Left renal cortex interstitium (tissue), 4 donors: ENCODE measurements at places on chromosomes 1 and 21. TPM values are rescaled to one million over a fixed set of nuclear protein-coding genes. Genes with fewer than 3 reads are reported as not detected.

Gene CFHR5
- polyA plus RNA-seq, result not detected

Gene ALG14
- 13.4 TPM for polyA plus RNA-seq

Gene STRIP1
- 56.8 TPM for polyA plus RNA-seq

Gene GSTM1
- 119 TPM for polyA plus RNA-seq

Gene CLCNKA
- 13.8 TPM for polyA plus RNA-seq

- no peak for DNase-seq
Observed at GRCh38 chr1:199742547-199742946, 285.0 kb upstream of the NR5A2 start.

DNA sequence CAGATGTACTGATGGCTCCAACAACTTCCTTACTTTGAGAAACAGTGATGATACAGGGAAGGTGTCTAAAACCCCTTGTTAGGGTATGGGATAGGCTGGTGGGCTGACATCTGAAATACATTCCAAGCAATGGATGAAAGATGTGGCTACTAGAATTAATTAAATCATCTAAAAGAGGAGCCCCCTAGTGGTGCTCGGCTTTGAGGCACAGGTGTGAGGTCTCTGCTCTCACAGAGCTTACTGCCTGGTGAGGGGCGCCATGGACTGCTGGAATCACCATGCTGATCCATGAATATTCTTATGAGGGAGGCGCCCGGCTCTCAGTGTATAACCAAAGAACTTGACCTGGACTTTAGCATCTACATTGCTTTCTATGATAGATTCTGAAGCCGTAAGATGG is 48.5 kb downstream of the GNG4 start:
- no peak for DNase-seq

DNA sequence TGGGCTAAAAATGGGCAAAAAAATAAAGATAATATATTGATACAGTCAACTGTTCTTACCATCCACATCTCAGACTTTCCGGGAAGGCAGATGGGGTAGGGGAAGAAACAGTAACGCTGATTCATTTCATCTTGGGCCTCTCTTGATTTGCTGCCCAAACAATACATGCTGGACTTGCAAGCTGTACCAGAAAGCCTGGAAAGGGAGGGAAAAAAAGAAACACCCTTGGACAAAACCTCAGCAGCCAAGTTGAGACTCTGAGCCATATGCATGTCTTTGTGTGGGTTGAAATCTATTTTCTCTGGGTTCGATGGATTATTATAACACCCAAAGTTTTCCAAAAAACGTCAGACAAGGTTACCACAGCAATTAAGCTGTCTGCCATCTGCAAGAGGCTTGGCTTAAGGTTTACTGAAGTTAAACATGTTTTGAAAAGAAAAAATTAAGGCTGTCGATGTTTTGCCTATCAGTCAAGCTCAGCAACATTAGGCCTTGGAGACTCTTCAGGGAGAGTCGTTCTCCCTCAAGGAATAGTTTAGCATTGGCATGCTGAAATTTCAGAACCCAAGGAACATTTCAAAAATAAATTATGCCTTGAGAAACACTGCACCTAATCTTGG is 71.2 kb downstream of the PSMG1 start:
- DNase-seq, result no peak

DNA sequence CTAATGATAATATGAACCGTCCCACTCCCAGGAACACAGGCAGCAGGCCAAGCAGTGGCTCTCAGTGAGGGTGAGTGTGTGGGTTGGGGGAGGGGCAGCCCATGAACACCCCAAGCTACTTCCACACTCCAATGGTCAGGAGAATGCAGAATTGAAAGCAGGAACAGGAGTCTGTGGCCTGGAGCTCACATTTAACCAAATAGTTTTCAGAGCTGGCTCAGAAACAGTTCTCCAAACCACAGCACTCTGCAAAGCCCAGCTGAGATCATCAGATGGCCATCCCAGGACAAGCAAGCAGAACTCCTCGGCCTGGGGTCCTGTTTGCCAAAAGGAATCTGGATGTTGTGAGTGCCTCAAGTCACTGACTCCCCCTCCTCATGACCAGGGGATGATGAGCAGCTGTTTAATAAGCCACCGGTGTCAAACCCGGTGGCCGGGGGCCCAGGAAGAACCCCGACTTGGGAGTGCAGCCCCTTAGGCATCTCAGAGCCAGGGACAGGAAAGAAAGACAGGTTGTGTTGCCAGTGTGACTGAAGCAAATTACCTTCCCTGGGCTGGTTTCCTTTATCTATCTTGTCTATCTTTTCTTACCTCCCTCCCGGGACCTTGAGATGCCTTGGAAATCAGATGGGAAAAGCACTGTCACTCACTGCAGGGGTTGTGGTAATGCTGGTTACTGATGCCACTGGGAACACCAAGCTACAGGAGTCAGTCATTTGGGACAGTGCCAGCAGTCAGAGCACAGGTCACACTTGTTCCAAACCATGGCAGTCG is 20.4 kb downstream of the DEGS1 start:
- no peak for DNase-seq

DNA sequence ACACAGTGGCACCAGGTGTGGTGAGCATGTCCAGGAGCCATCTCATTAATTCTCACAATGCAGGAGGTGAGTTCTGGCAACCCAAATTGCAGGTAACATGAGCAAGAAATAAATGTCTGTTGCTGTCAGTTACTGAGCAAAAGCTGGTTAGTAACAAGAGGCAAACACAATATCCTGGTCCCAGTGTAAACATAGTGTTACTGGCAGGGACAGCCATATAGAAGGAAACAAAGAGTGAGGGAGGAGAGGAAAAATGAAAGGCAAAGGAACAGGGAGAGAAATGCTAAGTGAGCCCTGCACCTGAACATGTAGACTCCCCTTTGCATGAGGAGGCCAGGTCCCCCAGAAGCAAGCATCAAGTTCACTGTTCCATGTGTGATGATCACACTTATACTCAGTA is 203.6 kb downstream of the TRABD2B start:
- no peak for DNase-seq

GRCh38 chr21:27837936-27838335 is 871.0 kb upstream of the ADAMTS5 start:
- no peak for DNase-seq

DNA sequence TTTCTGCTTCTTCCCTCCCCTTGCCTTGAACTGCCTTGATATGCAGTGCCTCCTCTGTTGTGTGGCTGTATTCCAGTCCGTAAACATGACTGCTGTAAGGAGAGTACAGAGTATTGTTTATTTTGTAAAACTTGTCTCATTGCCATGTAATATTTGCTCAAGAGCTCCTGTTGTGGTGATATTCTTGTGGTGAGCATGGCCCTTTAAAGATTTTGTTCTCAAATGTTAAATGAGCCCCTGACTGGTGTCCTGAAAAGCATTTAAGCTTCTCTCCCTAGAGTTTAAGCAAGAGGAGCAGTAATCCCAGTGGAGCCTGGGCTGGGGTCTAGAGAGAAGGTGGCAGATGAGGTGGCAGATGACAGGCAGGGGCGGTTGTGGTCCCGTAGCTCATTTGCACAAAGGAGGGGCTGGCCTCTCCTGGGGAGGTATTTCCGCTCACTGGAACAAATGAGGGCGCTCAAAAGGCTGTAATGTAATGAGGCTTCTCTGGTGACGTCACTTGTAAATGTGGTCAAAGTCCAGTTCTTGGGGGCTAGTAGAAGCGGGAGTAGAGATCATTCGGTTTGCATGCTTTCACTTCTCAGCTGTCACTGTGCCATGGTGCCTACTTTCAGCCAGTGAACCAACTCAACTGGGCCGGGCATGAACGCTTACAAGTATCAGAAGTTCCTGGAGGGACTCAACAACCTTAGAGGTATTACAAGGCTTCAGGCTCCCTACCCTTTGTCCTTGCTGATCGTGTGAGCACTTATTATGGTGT is 46.0 kb upstream of the MACF1 start:
- no peak for DNase-seq

GRCh38 chr1:206582971-206583706 is 29.1 kb downstream of the EIF2D start:
- no peak for DNase-seq

GRCh38 chr1:201164645-201165044 is 10.4 kb upstream of the TMEM9 start:
- DNase-seq, result no peak

- no peak for DNase-seq
Observed at GRCh38 chr1:37137601-37138000, 103.3 kb upstream of the GRIK3 start.

GRCh38 chr1:193434319-193434718 is 247.9 kb upstream of the B3GALT2 start:
- no peak for DNase-seq

DNA sequence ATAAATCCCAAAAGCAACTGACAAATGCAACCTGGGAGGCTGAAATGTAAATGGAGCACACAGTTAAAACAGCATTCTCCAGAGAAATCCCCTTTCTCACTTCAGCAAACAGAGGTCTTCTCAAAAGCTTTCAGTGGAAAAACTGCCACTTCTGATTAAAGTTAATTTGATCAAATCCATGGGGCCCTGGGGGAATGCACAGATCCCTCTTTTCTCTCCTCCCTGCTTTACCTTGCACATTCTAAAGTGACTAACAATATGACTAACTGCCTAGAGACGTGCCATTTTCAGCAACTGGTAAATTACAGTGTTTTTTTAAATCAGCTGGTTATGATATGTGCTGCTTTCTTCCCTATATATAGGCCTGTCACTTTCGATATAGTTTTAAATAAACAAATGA is 142.5 kb downstream of the RERE start:
- no peak for DNase-seq

- DNase-seq, result no peak
Observed at GRCh38 chr21:28636752-28637691, 355.7 kb downstream of the LTN1 start.

- DNase-seq, result no peak
Observed at GRCh38 chr1:193519922-193520321, 333.5 kb upstream of the B3GALT2 start.

GRCh38 chr1:84782881-84783280 is 92.6 kb upstream of the SSX2IP start:
- no peak for DNase-seq

DNA sequence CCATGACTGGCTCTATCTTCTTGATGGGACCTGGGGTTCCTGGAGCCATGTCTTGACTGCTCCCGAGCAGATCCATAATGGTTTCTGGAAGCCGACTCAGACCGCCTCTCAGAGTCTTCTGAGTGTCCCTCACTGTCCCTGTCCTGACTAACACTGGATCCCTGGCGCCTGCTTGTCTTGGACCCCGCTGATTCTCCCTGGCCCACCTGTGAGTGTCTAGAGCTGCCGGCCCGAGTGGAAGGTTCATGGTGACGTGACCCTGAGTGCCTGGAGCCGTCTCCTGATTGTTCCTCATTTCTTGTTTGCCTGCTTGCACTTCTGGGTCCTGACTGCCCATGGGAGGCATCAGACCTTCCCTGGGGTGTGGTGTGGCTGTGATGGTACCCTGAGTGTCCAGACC is 15.1 kb downstream of the FLG start:
- DNase-seq, result no peak

DNA sequence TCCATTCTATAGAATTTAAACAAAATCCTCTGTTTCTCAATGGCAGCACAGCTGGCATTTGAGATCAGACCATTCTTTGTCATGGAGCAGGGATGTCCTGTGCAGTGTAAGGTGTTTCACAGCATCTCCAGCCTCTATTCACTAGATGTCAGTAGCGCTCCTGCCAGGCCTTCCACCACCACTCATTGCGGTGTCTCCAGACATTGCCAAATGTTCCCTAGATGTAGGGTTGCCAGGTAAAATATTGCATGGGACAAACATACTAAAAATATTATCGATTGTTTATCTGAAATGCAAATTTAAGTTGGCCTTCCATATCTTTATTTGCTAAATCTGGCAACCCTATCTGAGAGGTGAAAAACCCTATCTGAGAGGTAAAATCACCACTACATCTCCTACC is 11.7 kb downstream of the ITLN2 start:
- DNase-seq, result no peak

- no peak for DNase-seq
Observed at GRCh38 chr21:9763306-9763705, 758.1 kb upstream of the TPTE start.

DNA sequence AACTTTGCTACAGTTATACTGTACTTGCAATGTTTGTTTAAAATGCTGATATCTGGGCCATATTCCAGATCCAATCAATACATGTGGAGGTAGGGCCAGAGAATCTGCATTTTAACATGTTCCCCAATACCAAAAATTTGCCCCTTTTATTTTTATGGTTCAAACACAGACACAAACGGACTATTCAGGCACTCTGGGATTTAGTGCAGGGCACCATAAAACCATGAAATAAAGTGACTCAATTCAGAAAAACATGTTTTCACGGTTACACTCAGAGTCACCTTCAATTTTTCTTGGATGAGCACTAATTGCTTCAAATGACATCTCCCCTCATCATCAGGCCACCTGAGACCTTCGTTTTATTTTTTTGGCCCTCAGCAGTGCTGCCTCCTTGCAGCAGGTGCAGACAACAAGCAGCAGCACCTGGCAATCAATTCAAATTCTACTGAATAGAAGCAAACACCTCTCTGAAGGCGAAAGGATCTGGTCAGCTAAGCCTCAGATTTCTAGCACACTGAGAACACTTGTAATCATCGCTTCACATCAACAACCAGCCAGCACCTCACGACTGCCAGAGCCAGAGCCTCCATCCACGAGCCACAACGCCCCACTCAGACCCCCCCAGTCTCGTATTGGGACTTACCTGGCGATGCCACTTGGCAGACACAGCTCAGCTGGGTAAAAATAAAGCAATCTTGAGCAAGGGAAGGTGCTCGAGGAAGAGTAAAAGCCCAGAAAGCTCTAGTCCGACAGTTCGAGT is 1.1 kb downstream of the ERO1B start:
- no peak for DNase-seq

DNA sequence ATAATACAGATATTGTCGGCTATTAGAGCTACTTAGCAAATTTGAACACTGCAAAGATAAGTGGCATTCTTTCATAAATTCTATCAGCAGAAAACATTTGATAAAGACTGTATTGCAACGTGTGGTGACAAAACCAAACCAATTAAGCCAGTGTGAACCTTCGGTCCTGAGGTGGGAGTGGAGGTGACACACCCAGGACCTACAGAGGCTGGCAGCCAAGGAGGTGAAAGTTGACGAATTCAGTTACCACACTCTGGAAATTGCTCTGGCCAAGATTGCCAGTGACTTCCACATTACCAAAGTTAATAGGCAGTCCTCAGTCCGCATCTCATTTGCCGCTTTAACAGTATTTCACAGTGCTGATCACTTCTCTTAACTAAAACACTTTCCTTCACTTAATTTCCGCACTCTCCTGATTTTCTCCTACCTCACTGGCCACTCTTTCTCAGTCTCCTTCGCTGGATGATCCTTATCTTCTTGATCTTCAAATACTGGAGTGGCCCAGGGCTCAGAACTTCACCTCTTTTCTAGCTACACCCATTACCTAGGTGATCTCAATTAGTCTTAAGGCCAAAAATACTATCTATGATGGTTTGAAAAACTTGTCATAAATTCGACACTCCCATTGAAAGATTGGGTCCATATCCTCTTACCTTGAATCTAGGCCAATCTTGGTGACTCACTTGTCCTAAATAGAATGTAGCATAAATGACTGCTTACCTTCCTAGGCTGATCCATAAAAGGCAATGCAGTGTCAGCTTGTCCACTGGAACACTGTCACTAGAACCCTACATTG is 5.1 kb upstream of the CDC42BPA start:
- no peak for DNase-seq
